ENCODE measurements at places on chromosomes 16 and 17.
A peak's percentile ranks its signal among the peaks of the same experiment; 100 is the strongest.

- no peak for DNase-seq
These were observed 3.4 kb downstream of the TRAF4 start for GRCh38 chr17:28747051-28747691.

DNA sequence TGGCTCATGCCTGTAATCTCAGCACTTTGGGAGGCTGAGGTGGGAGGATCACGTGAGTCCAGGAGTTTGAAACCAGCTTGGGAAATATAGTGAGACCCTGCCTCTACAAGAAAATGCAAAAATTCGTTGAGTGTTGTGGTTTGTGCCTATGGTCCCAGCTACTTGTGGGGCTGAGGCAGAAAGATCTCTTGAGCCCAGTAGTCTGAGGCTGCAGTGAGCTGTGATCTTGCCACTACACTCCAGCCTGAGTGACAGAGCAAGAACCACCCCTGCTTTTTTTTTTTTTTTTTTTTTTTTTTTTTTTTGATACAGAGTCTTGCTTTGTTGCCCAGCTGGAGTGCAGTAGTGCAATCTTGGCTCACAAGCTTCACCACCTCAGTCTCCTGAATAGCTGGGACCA, 34.0 kb downstream of the ITGB3 start:
- DNase-seq = no peak

- no peak for DNase-seq
These were observed 14.8 kb downstream of the DNAI2 start for GRCh38 chr17:74288785-74289184.

- no peak for DNase-seq
These were observed 2.8 kb downstream of the GNG13 start for GRCh38 chr16:797686-798085.

DNA sequence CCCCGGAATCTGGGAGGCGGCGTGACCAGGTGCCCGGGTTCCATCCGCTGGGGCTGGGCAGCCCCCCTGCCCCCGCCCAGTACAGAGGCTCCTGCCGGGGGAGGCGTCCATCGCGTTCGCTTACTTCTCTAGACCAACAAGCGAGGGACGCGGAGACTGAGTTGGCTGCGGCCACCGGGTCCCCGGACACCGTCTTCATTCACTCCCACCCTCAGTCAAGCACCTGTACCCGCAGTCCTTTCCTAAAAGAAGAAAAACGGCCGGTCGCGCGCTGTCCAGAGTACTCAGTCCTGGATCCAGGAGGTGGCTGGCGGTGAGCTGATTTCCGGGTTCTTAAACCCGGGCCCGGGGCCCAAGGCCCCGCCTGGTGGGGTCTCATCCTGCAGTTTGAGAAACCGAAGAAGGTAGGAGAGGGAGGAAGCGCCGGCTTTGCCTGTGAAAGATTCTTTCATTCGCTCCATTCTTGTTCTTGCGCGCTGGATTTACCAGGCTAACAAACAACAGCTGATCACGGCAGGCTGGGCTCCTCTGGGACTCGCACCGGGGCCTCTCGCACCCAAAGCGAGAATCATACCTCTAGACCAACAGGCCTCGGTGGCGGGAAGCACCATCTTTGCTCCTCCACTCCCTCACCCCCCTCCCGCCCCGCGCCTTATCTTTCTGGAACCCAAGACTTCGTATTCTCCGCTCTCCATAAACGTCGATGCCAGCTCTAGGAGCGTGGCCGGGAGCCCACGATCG, 17.4 kb upstream of the OR1F1 start:
- no peak for DNase-seq

- no peak for DNase-seq
These were observed 17.1 kb downstream of the FOXK2 start for GRCh38 chr17:82536512-82537201.

- no peak for DNase-seq
These were observed 28.8 kb downstream of the DYNLRB2 start for GRCh38 chr16:80569440-80570105.

- no peak for DNase-seq
These were observed 711.7 kb upstream of the SOX9 start for GRCh38 chr17:71409137-71409536.

- DNase-seq = no peak
These were observed 386.4 kb upstream of the TNRC6C start for GRCh38 chr17:77572065-77572601.

GRCh38 chr17:48022901-48023300, 14.7 kb downstream of the COPZ2 start:
- DNase-seq = no peak

- DNase-seq = no peak
These were observed 102.8 kb downstream of the GSG1L start for GRCh38 chr16:27960619-27961295.

DNA sequence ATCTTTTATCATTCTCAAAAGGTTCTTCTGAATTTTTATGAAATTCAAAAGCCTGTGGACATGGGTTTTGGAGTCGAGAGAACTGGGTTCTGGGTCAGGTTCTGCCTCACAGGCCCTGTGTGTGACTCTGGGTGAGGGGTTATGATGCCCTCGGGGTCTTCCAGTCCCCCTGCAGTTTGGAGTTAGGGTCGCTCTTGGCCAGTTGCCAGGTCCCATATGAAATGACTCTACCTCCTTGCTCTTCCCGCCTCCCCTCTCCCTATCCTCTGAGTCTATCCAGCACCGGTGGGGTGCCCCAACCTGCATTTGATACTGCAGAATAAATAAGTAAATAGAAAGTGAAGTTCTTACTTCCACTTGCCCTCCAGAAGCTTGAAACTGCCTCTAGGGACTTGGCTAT, 54.1 kb downstream of the ZDHHC7 start:
- DNase-seq = no peak

- DNase-seq = no peak
These were observed 189.5 kb downstream of the ABCC12 start for GRCh38 chr16:47966325-47966724.

GRCh38 chr16:13923703-13924298, 3.8 kb downstream of the ERCC4 start:
- DNase-seq = peak; percentile 60

DNA sequence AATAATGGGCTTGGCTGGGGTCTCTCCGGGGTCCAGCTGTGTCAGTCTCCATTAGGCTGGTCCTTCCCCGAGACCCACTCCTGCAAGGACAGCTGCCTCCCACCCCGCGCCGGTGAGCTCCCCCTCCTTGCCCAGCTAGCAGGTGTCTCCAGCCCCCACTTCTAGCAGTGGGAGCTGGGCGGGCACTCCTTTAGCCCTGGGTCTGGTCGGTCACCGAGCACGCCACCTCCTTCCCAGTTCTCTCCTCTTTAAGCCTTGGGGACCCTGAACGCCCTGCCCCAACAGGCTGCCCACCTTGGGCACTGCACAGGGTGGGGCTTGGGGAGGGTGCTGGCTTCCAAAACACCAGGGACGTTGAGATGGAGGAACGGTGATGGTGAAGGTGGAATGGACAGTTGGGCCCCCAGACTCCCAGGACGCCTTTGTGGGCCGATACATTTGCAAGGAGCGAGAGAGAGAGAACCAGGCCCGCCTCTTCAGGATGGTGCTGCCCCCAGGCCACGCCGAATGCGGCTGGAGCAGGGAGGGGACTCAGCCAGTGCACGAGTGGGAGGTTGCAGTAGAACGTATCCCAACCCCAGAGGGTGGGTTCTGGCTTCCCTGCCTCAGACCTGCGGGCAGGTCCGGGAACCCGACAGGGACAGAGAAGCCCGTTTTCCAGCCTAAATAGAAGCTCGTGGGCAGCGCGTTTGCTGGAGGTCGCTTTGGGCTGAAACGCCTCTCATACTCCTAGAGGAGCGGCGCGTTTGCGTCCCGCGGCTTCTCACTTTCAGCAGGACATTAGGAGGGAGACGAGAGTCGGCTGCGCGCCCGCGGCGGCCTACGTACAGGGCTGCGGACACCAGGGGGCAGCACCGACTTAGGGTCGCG, 10.7 kb downstream of the TBX2 start:
- DNase-seq = peak; percentile 95

- DNase-seq = no peak
These were observed 12.5 kb downstream of the SLC22A31 start for GRCh38 chr16:89187770-89188392.

- no peak for DNase-seq
These were observed 16.5 kb downstream of the ANKRD11 start for GRCh38 chr16:89473791-89474414.

- DNase-seq = no peak
These were observed 2.6 kb downstream of the NMRAL1 start for GRCh38 chr16:4471869-4472268.

All from SK-N-DZ (cell line).